Activated CD4-positive, alpha-beta T cell treated with anti-CD3 and anti-CD28 coated beads for 1 hour (primary cell): ENCODE measurements at places on chromosomes 12 and 14.

GRCh38 chr12:32997471-32997870, 100.9 kb upstream of the PKP2 start:
- no peak for DNase-seq

DNA sequence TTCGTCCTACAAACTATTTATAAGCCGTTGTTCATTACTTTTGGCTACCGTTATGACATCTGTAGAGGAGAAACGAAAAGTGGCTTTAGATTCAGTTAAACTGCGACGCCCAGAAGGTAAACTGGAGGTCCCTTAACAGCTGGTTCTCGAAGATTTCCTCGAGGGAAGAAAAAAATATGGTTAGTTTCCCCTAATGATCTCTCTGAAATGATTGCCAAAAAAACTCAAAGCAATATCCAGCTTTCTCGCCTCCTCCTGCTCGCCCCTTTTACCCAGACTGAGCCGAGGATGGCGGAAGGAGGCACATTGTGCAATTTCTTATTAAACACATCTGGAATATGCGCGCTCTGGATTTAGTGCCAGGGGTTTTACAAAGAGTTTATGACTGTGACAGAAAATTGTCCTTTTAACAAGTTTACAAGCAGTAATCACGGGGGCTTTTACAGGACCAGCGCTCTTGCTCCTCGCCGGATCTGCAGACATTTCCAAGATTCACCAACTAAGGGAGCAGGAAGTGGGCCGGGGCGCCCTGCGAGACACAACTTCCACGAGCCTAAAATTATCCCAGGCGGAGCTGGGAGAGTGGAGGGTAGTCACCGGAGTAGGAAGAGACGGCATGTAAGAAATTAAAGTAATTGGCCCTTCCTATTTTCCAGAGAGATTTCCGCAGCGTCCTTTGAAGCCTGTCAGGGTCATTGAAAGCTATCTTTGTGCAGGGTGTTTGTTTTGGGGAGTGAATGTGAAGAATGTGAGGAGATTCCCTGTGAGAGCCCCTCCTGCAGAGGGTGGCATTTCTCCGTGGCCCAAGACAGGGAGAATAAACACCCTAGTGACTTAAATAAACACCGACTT, 5.6 kb downstream of the SIX1 start:
- DNase-seq = no peak

DNA sequence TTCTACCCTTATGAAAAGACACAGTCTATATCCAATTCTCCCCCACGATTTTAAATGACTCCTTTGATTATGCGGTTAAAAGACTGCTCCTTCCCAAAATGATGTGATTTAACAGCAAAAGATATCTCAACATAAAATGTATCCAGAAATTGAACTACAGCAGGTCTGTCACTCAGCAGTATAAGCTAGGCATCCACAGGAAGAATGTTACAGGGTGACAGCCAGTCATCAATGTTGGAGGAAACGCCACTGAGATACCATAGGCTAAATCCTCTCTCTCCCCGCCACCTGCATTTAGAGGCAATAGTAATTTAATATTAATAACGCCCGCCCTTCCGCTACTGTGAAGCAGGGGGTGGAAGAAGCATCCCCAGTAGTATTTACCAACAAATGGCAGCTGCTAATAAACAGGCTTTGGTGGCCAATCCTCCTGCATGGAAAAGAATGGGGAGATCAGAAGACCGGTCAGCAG, 613 bp downstream of the RECQL start:
- no peak for DNase-seq

- DNase-seq = no peak
These were observed 182.9 kb upstream of the SLC38A2 start for GRCh38 chr12:46555406-46555852.

- DNase-seq = no peak
These were observed 50.7 kb downstream of the IQSEC3 start for GRCh38 chr12:117311-117710.

GRCh38 chr14:80074900-80075574, 136.3 kb downstream of the DIO2 start:
- no peak for DNase-seq

DNA sequence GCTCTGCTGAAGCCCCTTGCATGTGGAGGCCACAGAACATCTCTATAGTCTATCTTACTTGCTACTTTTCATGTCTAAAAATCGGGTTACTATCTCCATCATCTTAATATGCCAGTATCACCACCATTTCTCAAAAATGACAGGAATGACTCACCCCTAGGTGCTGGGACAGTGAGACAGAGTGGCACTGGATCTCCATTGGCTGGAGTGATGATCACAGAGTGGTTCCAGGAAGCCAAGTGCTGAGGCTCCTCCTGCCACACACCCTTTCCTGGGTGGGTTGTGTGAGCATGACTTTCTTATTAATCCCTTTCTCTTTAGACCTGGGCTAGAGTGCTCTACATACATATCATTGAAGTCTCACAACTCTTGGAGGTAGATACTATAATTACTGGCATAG, 3.3 kb upstream of the ASCL1 start:
- DNase-seq = no peak

DNA sequence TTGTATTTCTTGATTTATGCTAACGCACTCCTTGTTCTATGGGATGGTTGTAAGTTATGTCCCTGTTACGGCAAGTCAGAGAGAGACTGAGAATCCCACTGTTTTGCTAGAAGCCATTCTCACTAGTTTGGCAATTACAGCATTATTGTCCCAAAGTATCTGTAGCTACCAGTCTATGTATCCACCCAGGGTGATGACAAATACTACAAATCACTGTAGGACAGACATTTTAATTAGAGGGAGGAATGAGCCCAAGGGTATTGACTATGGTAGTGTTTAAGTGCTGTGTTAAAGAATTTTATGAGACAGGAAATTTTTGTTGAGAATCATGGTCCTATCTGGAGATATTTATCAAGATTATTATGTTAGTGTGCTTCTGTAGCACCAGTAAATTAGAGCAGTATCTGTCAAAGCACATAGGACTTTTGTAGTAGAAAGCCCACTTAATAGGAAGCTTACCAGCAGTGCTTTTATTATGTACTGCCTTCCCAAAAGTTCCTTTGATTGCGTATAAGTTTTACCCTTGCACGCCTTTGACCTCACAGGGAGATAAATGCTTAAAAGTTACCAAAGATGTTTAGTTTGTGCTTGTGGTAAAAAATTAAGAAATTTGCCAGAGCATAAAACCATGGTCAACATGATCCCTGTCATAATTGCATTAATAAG, 10.7 kb downstream of the PRKCH start:
- DNase-seq = no peak

GRCh38 chr14:101757064-101757838, 4.3 kb upstream of the PPP2R5C start:
- DNase-seq = no peak

DNA sequence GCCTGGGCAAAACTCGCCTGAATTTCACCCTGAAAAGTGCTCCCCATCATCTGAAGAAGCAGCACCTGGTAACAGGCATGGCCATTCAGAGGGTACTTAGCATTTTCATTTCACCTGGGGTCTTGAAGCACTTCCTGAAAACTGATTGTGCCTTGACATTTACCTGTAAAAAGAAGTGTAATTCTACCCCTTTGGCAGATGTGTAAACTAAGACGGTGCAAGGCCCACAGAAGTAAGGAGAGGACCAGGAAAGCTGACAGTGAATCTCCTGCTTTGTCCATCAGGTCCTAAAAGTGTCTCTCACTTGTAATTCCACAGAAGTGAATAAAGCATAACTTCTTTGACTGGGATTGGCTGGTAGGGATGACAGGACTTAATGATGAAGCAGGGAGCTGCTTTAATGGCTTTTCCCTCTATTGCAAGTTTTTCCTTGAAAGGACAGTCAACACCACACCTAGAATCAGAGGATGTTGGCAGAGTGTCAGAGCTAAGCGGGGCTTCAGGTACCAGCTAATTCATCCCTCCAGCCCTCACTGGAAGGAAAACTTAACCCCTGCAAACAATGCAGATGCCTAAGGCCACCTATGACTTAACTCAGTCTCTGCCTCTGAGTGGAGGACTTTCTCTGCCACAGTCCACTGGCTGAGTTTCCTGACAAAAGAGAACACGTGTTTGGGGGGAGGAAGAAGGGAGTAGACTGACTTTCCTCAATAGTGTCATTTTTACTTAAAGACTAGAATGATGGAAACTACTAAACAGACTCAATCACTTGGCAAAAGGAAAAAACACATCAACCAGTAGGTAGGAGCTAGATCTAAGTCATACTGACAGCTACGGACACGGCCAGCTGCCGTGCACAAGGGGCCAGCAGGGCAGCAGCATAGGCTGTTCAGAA, 74.7 kb downstream of the NUAK1 start:
- no peak for DNase-seq

GRCh38 chr12:21502164-21502496, 541 bp downstream of the GOLT1B start:
- DNase-seq = no peak

DNA sequence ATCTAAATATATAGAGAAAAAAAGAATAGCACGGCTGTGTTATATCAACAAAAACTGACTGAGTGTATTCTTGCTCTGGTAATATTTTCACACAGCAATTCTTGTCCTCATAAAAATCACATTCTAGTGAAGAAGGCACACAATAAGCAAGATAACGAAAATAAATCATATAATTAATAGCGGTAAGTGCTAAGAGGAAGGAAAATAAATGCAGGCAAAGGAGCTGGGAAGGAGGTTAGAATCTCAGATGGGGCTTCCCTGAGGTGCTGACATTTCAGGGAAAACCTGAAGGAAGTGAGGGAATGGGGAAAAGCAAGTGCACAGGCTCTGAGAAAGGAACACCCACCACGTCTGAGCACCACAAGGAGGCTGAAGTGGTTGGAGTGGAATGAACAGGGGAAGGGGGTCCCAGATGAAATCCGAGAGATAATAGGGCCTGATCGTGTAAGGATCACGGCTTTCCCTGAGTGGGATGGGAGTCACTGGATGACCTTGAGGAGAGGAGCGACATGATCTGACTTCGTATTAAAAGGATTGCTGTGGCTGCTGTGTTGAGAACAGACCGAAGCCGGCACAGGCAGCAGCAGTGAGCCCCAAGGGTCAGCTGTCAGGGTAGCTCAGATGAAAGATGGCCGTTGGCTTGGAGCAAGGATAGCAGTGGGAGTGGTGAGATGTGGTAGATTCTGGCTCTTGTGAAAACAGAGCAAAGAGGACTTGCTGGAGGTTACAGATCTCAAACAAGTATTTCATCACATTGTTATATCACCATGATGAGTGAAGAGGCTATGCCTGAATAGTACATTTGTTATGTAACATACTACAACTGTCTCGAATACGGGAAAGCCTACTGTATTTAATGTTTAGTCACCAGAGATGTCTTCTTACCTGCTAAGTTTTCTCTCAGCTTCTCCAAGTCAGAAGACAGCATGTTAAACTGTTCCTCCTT, 67.1 kb upstream of the VPS33A start:
- no peak for DNase-seq

GRCh38 chr14:43795600-43796228, 711.4 kb downstream of the FSCB start:
- no peak for DNase-seq

DNA sequence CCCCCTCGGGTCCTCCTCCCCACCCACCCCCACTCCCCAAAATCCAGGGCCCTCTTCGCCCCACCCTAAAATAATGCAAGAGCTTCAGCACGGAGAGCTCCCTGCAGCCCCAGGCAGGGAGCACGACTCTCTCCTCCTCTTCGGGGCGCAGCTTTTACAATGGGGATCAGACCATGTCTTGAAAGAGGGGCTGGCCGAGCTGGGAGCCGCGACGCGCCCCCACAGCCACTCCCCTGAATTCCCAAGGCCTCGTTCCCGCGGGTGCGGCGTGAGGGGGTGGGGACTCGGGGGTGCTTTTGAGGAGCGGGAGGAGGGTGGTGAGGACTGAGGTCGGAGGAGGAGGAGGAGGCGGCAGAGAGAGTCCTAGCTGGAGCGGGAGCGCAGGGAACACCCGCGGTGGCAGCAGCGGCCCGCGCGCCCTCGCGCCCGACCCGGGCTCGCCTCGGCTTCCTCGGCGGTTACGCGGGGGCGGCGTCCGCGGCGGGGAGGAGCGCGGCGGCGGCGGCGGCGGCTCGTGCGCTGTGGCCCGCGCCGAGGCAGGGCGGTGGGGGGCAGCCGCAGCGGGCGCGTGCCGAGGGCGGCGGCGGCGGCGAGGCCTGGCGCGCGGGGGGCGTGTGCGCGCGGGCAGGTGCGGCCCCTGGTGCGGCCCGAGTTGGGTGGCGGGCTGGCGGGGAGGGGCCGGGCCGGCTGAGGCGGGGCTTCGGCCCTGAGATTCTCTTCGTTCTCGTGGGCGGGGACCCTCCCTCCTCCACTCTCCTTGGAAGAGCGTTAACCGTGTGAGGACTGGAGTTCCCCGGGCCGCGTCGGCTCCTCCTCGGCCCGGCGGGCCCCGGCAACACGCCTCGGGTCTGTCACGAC, at the start of gene ANKS1B:
TSS of gene ANKS1B (minus strand) at position 666 of the 858 bp plus-strand sequence. CDS start 699 bp downstream, outside the sequence.
- no peak for DNase-seq

DNA sequence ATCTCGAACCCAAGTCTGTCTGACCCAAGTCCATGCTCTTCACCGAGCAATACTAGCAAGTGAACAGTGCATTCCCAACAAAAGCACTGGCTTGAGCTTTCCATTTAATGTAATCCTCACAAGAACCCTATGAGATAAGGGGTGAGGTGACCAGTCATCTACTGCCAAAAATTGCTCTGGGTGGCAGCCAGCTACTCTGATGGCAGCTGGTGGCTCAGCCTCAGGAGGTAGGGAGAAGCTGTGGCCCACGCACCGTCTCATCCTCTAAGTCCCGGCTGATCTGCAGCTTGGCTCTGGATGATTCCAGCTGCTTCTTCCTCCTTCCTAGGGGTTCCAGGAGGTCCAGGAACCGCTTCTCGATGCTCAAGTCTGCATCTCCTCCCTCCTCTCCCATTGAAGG, 75.2 kb downstream of the PLEKHG3 start:
- no peak for DNase-seq

DNA sequence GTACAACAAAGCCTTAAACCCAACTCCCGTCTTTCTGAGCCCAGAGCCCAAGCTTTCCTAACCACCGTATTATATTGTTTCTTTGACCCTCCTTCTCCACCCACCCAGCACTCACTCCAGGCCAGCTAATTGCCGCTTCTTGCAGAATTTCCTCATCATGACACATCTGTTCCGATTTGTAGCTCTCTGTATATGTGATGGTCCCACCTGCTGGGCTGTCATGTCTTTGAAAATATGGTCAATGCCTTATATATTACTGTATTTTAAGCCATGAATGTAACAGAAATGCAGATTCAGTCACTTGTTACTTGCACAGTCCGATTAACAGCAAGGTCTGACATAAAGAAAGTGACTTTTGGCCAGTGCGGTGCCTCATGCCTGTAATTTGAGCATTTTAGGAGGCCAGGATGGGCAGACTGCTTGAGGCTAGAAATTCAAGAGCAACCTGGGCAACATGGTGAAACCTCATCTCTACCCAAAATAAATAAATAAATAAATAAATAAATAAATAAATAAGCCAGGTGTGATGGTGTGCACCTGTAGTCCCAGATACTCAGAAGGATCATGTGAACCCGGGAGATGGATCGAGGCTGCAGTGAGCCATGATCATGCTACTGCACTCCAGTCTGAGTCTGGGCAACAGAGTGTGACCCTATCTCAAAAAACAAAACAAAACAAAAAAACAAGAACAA, 359.8 kb downstream of the ATP23 start:
- no peak for DNase-seq

DNA sequence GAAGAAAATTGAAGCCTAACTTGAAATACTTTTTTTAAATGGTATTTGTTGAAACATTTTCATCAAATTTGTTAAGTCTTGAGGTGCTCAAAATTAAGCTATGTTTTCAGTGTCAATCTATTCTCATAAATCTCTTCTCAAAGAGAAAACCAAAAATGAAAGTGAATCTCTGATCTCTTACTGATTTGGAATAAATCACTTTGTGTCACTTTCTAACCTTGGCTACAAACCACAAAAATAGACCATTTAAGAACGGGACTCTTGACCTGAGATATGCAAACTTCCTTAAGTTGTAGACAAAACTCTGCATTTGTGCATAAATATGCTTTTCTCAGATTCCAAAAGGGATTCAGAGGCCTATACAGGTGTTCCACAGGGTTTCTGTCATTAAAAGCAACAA, 192.9 kb downstream of the SEC23A start:
- no peak for DNase-seq
